ENCODE measurements at places on chromosomes 13 and 19. TPM values are rescaled to one million over a fixed set of nuclear protein-coding genes. Genes with fewer than 3 reads are reported as not detected.

Gene TGFBR3L
- 8.5 TPM for polyA plus RNA-seq

Gene CYP4F11
- not detected for polyA plus RNA-seq

Gene WDR87
- polyA plus RNA-seq: not detected

Gene ANKLE1
- polyA plus RNA-seq: 0.29 TPM

Gene C5AR1
- 0.99 TPM for polyA plus RNA-seq

Gene OR10H1
- not detected for polyA plus RNA-seq

Gene LHB
- not detected for polyA plus RNA-seq

Gene FUT1
- 5.2 TPM for polyA plus RNA-seq

Gene BEST2
- polyA plus RNA-seq: not detected

Gene GPR183
- polyA plus RNA-seq: 3.0 TPM

Measured in hepatocyte (in vitro differentiated cells).